ENCODE measurements at places on chromosomes 16 and 17. TPM values are rescaled to one million over a fixed set of nuclear protein-coding genes. Genes with fewer than 3 reads are reported as not detected.
A peak's percentile ranks its signal among the peaks of the same experiment; 100 is the strongest.

DNA sequence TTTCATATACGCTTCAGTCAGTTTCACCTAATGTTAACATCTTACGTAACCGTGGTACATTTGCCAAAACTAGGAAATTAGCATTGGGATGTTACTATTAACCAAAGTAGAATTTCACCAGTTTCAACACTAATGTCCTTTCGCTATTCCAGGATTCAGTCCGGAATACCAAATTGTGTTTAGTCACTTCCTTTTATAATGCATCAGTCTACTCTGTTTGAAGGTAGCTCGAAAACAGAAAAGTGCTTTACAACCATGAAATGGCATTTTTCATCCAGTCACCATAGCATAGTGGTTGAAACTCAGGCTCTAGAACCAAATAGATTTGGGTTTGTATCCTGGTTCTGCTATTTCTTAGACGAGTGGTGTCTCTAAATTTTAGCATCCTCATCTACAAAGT is 29.4 kb downstream of the AP2B1 start:
- H3K4me3 ChIP-seq: no peak overlapping the region
- no peaks in the 10 kb centered on the region for H3K27me3 ChIP-seq
- no peaks in the 10 kb centered on the region for H3K36me3 ChIP-seq
- H3K4me1 ChIP-seq: peaks cover 9% of the 10 kb centered on the region
- DNase-seq: no peak
- H3K27ac ChIP-seq: no peak overlapping the region

GRCh38 chr17:69451416-69452394 is 37.2 kb downstream of the MAP2K6 start:
- no peak overlapping the region for H3K27ac ChIP-seq
- no peak overlapping the region for H3K4me3 ChIP-seq
- no peak for DNase-seq
- H3K4me1 ChIP-seq: no peaks in the 10 kb centered on the region
- no peaks in the 10 kb centered on the region for H3K27me3 ChIP-seq

DNA sequence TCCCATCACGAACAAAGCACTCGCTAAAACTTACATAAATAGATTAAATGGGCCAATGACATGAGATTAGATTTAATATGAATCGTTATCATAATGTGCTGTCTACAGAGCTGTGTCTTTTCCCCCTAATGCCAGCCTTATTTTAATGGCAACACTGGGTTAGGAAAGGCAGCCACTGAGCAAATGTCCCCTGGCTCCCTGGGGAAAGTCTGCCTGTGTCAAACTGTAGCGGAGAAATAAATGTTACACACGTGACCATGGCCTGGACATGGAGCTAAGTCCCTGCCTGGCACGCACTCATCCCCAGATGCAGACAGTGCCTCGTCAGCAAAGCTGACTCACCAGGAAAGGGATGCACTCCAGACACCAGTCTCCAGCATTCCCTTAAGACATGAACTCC is 61.3 kb upstream of the SDK2 start:
- H3K27me3 ChIP-seq: no peaks in the 10 kb centered on the region
- DNase-seq: peak; percentile 68
- H3K4me1 ChIP-seq: no peaks in the 10 kb centered on the region
- H3K36me3 ChIP-seq: no peaks in the 10 kb centered on the region
- no peak overlapping the region for H3K4me3 ChIP-seq
- H3K27ac ChIP-seq: no peak overlapping the region

ABCC12 gene
- not detected for total RNA-seq

DNA sequence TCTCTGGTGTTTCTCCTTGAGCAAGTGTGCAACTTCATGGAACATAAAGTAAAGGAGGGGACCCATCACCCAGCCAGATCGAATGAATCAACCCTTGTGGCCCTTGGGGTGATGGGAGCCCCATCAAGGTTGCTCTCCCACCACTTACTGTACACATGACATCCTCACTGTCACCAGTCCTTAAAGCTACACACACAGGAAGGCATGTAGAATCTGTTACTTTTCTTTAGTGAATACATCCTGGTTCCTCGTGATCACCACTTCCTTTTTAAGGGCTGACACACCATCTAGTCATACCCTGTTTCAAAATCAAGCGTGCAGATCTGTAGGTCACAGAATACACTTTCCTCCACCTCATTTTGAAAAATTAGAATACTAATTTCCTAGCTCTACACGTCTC is 22.6 kb upstream of the MPHOSPH6 start:
- DNase-seq: no peak
- H3K4me3 ChIP-seq: no peak overlapping the region
- no peaks in the 10 kb centered on the region for H3K4me1 ChIP-seq
- no peaks in the 10 kb centered on the region for H3K27me3 ChIP-seq
- H3K27ac ChIP-seq: no peak overlapping the region

- H3K27ac ChIP-seq: no peak overlapping the region
- H3K36me3 ChIP-seq: no peaks in the 10 kb centered on the region
- peaks cover 29% of the 10 kb centered on the region for H3K4me1 ChIP-seq
- H3K4me3 ChIP-seq: no peak overlapping the region
- DNase-seq: no peak
These were observed 63.5 kb downstream of the PRKCA start for GRCh38 chr17:66365903-66366302.

- DNase-seq: no peak
- H3K36me3 ChIP-seq: no peaks in the 10 kb centered on the region
- no peak overlapping the region for H3K4me3 ChIP-seq
These were observed 34.3 kb downstream of the ABCC3 start for GRCh38 chr17:50668838-50669581.

GRCh38 chr17:73934696-73935095 is 268.8 kb upstream of the RPL38 start:
- no peak overlapping the region for H3K4me3 ChIP-seq
- H3K4me1 ChIP-seq: no peaks in the 10 kb centered on the region
- H3K27me3 ChIP-seq: no peaks in the 10 kb centered on the region
- no peaks in the 10 kb centered on the region for H3K36me3 ChIP-seq

PLLP gene
- total RNA-seq: 9.0 TPM

DNA sequence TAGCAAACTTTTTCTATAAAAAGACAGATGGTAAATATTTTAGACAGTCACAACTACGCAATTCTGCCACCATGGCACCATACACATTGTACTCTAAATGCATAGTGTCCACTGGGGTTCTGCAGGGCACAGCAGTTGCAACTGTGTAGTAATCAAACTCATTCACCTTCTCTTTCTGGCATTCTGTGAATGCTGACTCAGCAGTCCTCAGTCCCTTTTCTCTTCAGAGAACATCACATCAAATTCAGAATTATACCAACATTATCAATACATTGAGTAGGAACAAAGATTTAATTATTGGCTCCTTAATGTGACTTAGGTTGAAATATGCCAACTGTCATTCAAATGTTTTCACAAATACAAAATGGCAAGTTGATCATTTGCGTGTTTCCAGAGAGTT is 74.2 kb upstream of the N4BP1 start:
- H3K36me3 ChIP-seq: no peaks in the 10 kb centered on the region
- no peaks in the 10 kb centered on the region for H3K27me3 ChIP-seq
- no peak overlapping the region for H3K27ac ChIP-seq
- no peak overlapping the region for H3K4me3 ChIP-seq

SMTNL2 gene
- 0.67 TPM for total RNA-seq

NPIPA7 gene
- 4.6 TPM for total RNA-seq

DNA sequence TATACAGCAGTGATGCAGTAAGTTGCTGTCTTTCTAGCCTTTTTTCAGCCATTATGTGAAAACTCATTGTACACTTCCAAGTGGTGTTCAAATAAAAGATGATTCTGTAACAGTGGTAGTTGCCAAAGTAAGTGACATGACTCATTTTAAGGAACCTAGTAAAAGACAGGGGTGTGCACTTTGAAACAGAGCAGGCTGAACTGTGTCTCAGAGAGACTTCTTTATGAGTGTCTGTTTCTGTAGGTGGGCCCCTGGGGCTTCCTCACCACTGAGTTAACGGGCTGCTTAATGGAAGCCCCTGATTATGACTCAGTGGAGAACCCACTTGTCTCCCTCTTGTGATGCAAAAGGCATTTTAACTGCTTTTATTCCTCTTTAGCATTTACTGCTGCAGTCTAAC is 147.3 kb downstream of the PCTP start:
- no peaks in the 10 kb centered on the region for H3K36me3 ChIP-seq
- no peak for DNase-seq
- no peak overlapping the region for H3K27ac ChIP-seq
- H3K4me1 ChIP-seq: no peaks in the 10 kb centered on the region
- no peak overlapping the region for H3K4me3 ChIP-seq

EXOC3L1 gene
- 5.1 TPM for total RNA-seq

GRCh38 chr16:57061084-57061905 is 31.1 kb upstream of the CPNE2 start:
- H3K36me3 ChIP-seq: peaks cover 4% of the 10 kb centered on the region
- peak; percentile 79 for DNase-seq
- H3K4me3 ChIP-seq: no peak overlapping the region

B3GNT9 gene
- total RNA-seq: 48.7 TPM

DNA sequence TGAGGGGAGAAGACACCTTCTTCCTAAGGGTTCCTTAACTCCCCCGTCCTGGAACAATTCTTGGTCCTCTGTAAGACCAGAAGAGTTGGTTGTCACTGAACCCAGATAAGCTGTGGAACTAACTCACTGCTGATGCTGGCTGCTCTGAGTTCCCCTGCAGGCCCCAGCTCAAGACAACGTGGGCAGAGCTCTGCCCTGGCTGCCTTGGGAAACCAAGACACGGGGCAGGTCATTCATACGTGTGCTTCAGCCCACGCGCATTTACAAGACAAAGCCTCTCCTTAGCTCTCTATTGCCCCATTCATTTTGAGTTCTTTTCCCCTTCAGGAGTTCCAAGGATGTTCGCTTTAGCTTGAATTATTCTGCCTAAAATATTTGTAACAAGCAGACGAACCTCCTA is 3.4 kb upstream of the NAT9 start:
- no peak for DNase-seq
- H3K4me3 ChIP-seq: no peak overlapping the region
- H3K27me3 ChIP-seq: no peaks in the 10 kb centered on the region
- H3K4me1 ChIP-seq: peaks cover 17% of the 10 kb centered on the region
- H3K27ac ChIP-seq: no peak overlapping the region

YBX2 gene
- 0.11 TPM for total RNA-seq

- H3K27me3 ChIP-seq: no peaks in the 10 kb centered on the region
- H3K4me1 ChIP-seq: no peaks in the 10 kb centered on the region
- H3K27ac ChIP-seq: no peak overlapping the region
- H3K36me3 ChIP-seq: peaks cover 57% of the 10 kb centered on the region
- no peak overlapping the region for H3K4me3 ChIP-seq
These were observed 20.4 kb downstream of the HEATR3 start for GRCh38 chr16:50086176-50086575.

GRCh38 chr16:19093631-19094541 is 19.9 kb upstream of the ITPRIPL2 start:
- no peaks in the 10 kb centered on the region for H3K27me3 ChIP-seq
- no peak overlapping the region for H3K4me3 ChIP-seq
- H3K36me3 ChIP-seq: no peaks in the 10 kb centered on the region
- H3K27ac ChIP-seq: no peak overlapping the region
- DNase-seq: no peak
- H3K4me1 ChIP-seq: no peaks in the 10 kb centered on the region

GRCh38 chr17:44385287-44386181 is 3.9 kb downstream of the ITGA2B start:
- DNase-seq: peak; percentile 87
- peak overlapping the region; percentile 7 for H3K4me3 ChIP-seq
- H3K27ac ChIP-seq: no peak overlapping the region
- no peaks in the 10 kb centered on the region for H3K4me1 ChIP-seq
- H3K27me3 ChIP-seq: peaks cover 4% of the 10 kb centered on the region
- H3K36me3 ChIP-seq: no peaks in the 10 kb centered on the region

TEKT1 gene
- total RNA-seq: not detected

GRCh38 chr16:27685807-27686206 is 135.9 kb downstream of the KATNIP start:
- no peaks in the 10 kb centered on the region for H3K4me1 ChIP-seq
- H3K27me3 ChIP-seq: no peaks in the 10 kb centered on the region
- no peak for DNase-seq

RNF222 gene
- not detected for total RNA-seq

GRCh38 chr17:76892329-76892728 is 24.1 kb downstream of the MGAT5B start:
- no peak overlapping the region for H3K4me3 ChIP-seq
- DNase-seq: no peak
- no peaks in the 10 kb centered on the region for H3K36me3 ChIP-seq
- no peak overlapping the region for H3K27ac ChIP-seq
- no peaks in the 10 kb centered on the region for H3K27me3 ChIP-seq
- no peaks in the 10 kb centered on the region for H3K4me1 ChIP-seq

ZPBP2 gene
- total RNA-seq: not detected

PYY gene
- not detected for total RNA-seq

- no peaks in the 10 kb centered on the region for H3K36me3 ChIP-seq
- peaks cover 42% of the 10 kb centered on the region for H3K4me1 ChIP-seq
- DNase-seq: no peak
- no peaks in the 10 kb centered on the region for H3K27me3 ChIP-seq
- no peak overlapping the region for H3K4me3 ChIP-seq
These were observed 19.9 kb upstream of the SEC14L1 start for GRCh38 chr17:77120868-77121267.

DNA sequence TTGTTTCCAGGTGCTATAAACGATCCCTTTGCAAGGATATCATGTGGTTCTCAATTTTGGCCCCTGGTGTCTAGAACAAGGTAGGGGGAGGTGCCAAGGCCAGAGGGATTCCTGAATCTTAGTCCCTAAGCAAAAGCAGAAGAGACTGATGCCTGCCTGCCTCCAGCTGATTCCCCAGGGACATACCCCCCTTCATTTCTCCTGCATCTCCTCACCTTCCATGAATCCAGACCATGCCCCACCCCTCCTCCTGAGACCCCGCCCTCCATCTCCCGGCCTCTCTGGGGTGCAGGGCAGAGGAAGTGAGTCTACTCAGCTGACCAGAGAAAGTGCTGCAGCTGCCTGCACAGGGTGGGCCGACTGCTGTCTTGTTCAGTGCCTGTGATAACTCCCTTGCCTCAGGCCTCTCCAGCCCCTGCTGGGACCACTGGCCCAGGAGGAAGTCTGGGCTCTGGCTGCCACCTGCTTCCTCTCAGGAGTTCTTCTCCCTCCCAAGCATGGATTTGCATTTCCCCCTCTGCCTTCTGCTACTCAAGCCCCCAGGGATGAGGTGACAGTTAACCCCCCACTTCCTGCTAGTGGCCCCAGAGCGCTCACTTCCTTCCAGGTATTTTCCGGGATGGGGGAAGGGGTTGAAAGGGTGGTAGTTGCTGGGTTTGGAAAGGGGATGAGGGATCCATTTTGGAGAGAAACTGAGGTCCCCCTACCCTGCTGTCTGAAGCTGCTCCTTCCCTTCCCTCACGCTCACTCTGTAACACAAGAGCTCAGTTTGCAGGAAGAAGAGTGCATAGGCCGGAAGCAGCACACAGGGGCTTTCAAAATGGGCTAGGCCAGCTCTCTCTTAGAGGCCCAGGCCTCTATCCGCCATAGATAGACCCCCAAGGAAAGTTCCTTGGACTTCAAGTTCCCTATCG is 10.5 kb upstream of the TSPOAP1 start:
- H3K36me3 ChIP-seq: no peaks in the 10 kb centered on the region
- DNase-seq: no peak
- peak overlapping the region; percentile 92 for H3K27ac ChIP-seq
- H3K27me3 ChIP-seq: no peaks in the 10 kb centered on the region
- H3K4me3 ChIP-seq: no peak overlapping the region

POLDIP2 gene
- total RNA-seq: 172 TPM

CSF3 gene
- total RNA-seq: 0.46 TPM

GRCh38 chr16:57976331-57976796 is 5.4 kb upstream of the CNGB1 start:
- H3K4me1 ChIP-seq: no peaks in the 10 kb centered on the region
- no peak for DNase-seq
- H3K36me3 ChIP-seq: no peaks in the 10 kb centered on the region
- H3K4me3 ChIP-seq: no peak overlapping the region
